ENCODE measurements at places on chromosomes 6 and 20. TPM values are rescaled to one million over a fixed set of nuclear protein-coding genes. Genes with fewer than 3 reads are reported as not detected.
A peak's percentile ranks its signal among the peaks of the same experiment; 100 is the strongest.

The SFT2D1 gene
- total RNA-seq = 54.8 TPM

- DNase-seq = no peak
These were observed 3.9 kb upstream of the NECAB3 start for GRCh38 chr20:33677991-33678702.

- DNase-seq = no peak
These were observed 29.1 kb upstream of the LMBRD1 start for GRCh38 chr6:69825904-69826303.

The MED20 gene
- total RNA-seq = 29.7 TPM

The TMEM200A gene
- 73.0 TPM for total RNA-seq

GRCh38 chr6:13615792-13616120 lies 621 bp downstream of the NOL7 start:
- no peak for DNase-seq

- DNase-seq = no peak
These were observed 121.4 kb upstream of the ADGRF1 start for GRCh38 chr6:47163536-47163935.

The COL19A1 gene
- not detected for total RNA-seq

DNA sequence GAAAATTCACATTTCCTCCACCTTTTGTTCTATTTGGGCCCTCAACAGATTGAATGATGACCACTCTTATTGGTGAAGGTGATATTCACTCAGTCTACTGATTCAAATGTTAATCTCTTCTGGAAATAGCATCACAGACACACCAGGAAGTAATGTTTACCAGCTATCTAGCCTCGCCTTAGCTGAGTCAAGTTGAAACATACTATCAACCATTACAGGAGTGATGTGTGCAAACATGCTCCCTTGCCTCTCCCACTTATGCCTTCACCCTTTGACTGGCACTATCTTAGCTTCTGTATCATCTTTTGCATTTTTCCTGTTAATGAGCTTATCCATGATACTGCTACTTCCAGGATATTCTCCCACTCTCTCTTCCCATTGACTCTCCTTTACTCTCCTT lies 191.9 kb downstream of the CENPW start:
- DNase-seq = no peak

- DNase-seq = no peak
These were observed 76.7 kb upstream of the FABP7 start for GRCh38 chr6:122702841-122703240.

The ELOVL4 gene
- 6.9 TPM for total RNA-seq

- DNase-seq = peak; percentile 53
These were observed 24.2 kb upstream of the TMX4 start for GRCh38 chr20:8043687-8044282.

GRCh38 chr20:37933786-37934633 lies 31.1 kb downstream of the VSTM2L start:
- no peak for DNase-seq

The GGTLC1 gene
- total RNA-seq = not detected
